Suprapubic skin (tissue), 4 donors: ENCODE measurements at places on chromosomes 6 and 20.

GRCh38 chr6:20314866-20315845 is 86.5 kb upstream of the E2F3 start:
- DNase-seq: no peak

DNA sequence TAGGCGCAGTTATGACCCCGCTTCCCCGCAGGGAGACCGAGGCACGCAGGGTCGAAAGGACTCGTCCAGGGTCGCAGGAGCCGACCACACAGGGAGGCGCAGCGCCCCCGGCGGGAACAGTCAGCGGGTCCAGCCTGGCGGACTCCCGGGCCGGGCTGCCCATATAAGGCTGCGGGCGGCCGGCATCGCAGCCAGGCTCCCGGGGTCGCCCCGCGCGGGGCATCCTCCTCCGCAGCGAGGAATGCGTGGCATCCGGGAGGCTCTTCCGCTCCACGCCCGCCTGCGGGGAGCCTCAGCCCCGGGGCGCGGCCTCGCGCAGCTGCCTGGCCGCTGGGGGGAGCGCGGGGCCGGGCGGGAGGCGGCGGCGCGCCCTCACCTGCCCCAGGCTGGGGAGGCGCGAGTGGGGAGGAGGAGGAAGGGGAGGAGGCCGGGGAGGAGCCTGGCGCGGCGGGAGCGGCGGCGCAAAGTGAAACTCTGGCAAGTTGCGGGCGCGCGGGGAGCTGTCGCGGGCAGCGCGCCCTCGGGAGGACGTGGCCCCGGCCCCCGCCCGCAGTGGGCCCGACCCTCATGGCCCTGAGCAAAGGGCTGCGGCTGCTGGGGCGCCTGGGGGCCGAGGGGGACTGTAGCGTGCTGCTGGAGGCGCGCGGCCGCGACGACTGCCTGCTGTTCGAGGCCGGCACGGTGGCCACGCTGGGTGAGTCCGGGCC is at the start of gene SYNJ2:
TSS of gene SYNJ2 (plus strand) at position 469 of the 707 bp plus-strand sequence. CDS start at position 568, 99 bp downstream.
- peak; percentile 81 for DNase-seq

DNA sequence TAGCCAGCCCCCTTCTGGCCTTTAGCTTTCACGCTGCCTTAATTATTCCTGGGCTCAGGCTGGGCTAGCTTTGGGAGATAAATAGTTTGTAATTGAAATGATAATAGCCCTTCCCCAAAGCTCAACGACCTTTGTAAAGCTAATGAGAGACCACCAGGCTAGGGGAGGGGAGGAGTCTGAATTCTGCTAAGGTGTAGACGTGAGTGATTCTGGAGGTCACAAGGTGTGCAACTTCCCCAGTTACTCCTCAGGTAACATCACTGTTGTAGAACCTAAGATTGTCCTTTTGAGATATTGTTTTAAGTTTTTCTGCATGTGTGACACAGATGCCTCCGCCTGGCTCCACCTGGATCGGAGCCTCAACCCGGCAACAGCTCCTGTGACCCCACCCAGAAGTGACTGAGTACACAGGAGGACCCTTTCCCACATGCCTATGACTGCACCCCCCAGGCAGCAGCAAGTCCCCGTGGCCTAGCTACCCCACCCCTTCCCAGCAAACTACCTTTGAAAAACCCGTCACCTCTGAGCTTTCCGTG is 5.8 kb upstream of the GPR31 start:
- DNase-seq: no peak

- DNase-seq: no peak
These were observed 20.1 kb downstream of the JAG1 start for GRCh38 chr20:10653599-10654249.

GRCh38 chr6:25652007-25652515 is at the start of gene SCGN:
Gene SCGN, plus strand, starts transcription at chr6:25652215. Its CDS starts 189 bp downstream, at chr6:25652404.
- DNase-seq: peak; percentile 83
